Uterus (tissue), 4 donors: ENCODE measurements at places on chromosomes 3 and 15. TPM values are rescaled to one million over a fixed set of nuclear protein-coding genes. Genes with fewer than 3 reads are reported as not detected.

- peak overlapping the region; percentile 44 for H3K27ac ChIP-seq
- no peak for DNase-seq
- H3K4me3 ChIP-seq: no peak overlapping the region
- no peaks in the 10 kb centered on the region for H3K36me3 ChIP-seq
- no peaks in the 10 kb centered on the region for H3K27me3 ChIP-seq
These were observed 11.6 kb downstream of the H1-8 start for GRCh38 chr3:129554356-129555152.

DNA sequence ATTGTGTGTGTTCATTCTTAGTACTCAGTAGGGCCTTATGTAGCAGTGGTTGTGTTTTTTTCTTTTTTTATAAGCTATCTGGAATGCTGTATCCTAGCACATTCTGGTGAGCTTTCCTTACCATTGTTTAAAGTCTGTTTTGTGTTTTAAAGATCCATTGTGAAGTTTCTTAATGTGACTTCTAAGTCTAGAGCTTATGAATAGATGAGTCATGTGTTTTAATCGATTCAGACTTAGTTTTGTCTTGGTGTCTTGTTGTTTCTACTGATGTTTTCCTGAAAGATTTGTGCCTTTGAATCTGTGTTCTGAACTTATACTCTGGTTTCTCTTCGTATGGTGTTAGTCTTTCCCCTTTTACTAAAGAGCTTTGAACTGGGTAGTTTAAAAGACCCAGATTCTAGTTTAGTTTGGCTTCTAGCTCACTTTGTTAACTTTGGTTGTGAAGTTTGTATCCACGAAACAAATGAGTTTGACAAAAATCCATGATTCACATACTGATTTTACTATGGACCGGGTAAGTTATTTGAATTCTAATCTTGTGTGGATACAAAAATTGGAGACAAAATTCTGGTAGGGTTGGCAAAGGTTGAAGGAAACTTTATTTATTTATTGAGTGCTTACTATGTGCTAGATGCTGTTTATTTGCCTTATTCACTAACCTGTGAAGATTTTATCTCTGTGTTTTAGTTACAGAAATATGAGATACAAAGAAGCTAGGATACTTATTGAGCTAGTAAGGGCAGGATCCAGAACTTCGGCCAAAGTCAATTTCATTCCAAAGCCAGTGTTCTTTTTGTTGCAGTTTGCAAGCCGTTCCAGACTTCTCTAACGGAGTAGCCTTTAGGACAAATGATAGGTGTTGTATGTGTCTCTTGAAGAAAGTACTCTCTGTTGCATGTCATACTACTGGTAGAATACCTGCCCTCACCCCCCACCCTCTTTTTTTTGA is 24.8 kb downstream of the AKAP13 start:
- H3K4me1 ChIP-seq: peaks cover 14% of the 10 kb centered on the region
- H3K27ac ChIP-seq: no peak overlapping the region
- no peaks in the 10 kb centered on the region for H3K27me3 ChIP-seq

DNA sequence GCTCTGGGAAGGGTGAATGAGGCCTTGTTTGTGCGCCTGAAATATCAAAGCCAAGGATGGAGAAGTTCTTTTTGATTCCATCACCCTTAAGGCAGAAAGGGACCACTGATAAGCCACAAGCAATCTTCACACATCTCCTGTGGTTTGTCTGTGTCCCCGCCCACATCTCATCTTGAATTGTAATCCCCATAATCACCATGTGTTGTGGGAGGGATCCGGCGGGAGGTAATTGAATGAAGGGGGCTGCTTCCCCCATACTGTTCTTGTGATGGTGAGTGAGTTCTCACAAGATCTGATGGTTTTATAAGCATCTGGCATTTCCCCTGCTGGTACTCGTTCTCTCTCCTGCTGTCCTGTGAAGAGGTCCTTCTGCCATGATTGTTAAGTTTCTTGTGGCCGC is 329.6 kb upstream of the RGMA start:
- no peaks in the 10 kb centered on the region for H3K36me3 ChIP-seq
- no peaks in the 10 kb centered on the region for H3K27me3 ChIP-seq
- DNase-seq: no peak
- no peak overlapping the region for H3K27ac ChIP-seq

MRPS22 gene
- total RNA-seq: 47.8 TPM
